ENCODE measurements at places on chromosomes 12 and 14.

GRCh38 chr14:57205938-57206337 lies 62.8 kb downstream of the EXOC5 start:
- no peak for DNase-seq

GRCh38 chr14:71327691-71328090 lies 420.4 kb downstream of the PCNX1 start:
- DNase-seq = no peak

- no peak for DNase-seq
Measured at GRCh38 chr12:131728720-131729119, 17.8 kb downstream of the SFSWAP start.

DNA sequence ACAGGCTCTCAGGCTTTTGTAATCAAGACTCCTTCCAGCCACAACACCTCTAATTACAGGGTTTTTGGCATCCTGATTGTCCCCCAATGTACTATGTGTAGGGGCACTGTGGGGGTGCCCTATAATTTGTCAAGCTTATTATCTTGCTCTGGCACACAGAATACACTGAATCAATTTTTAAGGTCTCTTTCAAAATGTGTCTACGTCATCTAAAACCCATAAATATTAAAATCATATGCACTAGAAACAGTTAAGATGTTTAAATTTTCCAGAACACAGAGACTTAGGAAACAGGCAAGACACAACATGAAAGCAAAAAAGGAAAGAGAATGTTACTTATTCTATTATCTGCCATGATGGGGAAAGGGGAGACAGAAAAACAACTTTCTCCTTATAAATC lies 665.7 kb downstream of the NRXN3 start:
- DNase-seq = no peak

GRCh38 chr14:29717901-29718300 lies 209.7 kb downstream of the PRKD1 start:
- DNase-seq = no peak

DNA sequence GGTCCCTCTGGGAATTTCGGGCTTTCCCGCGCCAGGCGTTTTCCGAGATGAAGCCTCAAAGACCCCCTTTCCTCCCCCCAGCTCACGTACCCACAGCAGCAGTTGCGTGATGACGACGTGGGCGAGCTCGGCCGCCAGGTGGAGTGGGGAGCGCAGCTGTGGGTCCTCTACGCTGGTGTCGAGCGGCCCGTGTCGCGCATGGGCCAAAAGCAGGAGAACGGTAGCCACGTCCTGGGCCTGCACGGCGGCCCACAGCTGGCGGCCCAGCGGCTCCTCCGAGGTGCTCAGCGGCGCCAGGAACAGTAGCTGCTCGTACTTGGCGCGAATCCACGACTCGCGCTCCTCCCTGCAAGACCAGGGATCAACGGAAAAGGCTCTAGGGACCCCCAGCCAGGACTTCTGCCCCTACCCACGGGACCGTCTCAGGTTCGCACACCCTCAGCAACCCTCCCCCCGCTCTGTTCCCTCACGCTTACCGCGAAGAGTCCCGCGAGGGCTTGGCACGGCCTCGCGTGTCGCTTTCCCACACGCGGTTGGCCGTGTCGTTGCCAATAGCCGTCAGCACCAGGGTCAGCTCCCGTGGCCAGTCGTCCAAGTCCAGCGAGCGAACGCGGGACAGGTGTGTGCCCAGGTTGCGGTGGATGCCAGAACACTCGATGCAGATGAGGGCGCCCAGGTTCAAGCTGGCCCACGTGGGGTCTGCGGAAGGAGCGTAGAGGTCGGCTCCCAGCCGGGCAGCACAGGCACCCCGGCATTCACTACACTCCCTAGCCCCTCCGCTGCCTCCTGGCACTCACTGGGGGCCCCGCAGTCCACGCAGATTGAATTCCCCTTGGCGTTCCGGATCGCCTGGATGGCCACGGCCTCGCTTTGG lies 11.4 kb downstream of the AGAP2 start:
- no peak for DNase-seq

DNA sequence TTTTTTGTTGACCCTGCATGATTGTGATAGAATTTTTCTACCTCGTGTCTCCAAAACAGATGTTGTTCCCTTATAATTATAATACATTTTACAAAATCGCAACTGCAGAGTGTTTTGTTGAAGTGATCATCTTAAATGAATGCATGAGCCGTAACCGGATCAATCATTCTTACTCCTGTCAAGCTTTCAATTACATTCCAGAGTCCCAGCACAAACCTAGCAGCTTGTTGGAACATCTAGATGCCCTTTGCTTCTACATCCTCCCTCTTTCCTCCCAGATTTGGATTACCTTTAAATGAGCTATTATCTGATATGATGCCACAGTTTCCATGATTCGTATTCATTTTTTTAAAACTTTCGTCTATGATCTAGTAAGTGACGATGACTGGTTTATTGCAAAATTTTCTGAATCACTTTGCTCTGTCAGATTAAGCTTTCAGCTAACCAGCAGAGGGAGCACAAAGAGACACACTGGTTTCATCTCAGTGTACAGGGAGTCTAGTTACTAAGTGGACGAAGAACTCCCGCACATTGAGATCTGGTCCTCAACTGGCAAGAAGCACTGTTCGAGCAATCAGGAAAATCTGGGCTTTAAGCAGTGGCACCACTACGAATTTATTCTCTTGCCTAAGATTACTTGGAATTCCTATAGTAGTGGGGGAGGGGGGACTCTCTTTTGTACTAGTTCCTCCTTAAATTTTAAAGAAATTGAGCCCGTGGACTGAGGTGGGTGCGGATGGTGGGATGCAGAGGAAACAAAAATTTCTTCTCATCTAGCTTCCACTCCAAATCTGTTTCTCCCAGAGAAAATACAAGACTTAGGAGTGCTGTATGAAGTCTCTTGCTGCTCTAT lies 40.9 kb downstream of the TSHR start:
- peak; percentile 41 for DNase-seq

DNA sequence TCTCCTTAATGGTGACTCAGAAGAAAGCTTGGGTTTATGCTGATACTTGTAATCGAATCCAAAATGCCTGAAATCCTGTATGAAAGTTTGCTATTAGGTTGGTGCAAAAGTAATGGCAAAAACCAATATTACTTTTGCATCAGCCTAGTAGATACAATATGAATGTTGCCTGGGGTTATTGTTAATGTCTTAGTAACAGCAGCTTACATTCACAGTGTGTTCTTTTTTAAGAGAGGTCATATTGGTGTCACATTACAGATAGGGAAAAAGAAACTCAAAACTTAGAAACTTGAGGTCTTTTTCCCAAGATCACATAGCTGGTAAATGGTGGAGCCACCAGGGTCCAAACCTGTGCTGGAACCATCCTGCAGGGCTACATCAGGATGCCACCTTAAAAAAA lies 25.2 kb downstream of the SRGAP1 start:
- no peak for DNase-seq

DNA sequence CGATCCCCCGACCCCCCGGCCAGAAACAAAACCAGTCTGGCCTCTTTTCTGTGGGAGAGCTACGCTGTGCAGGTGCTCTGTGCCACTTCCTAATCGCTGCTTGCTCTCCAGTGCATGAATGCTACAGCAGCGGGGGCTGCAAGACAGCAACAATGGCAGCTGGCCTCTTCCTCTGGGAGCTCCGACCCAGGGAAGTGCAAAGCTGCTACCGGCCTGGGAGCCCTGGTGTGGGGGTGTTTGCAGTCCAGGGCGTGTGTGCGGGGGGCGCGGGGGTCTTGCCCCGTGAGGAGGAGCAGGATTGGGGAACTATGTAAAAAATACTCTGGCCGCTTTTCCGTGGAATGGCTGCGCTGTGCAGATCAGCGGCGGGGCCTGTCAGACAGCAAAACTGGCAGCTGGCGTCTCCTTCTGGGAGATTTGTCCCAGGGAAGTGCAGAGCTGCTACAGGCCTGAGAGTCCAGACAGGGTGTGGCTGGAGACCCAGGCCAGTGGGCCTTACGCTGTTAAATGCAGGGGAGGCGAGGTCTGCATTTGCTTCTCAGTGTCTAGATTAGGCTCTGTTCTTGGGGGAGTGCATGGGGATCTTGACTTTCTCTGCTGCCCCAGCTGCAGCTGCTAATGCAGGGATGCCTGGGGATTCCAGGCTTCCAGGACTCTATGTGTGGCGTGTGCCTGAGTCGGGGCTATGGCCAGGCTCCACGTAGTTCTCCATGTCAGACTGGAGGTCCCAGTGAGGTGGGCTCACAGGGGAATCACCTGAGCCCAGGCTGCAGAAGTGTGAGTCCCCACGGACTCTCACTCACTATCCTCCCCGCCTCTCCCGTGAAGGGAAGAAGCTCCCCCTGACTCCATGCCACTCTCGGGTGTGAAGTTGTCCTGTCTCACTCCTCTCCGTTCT lies 344.5 kb downstream of the AEBP2 start:
- no peak for DNase-seq

GRCh38 chr12:39605501-39605900 lies 14.1 kb downstream of the ABCD2 start:
- no peak for DNase-seq

DNA sequence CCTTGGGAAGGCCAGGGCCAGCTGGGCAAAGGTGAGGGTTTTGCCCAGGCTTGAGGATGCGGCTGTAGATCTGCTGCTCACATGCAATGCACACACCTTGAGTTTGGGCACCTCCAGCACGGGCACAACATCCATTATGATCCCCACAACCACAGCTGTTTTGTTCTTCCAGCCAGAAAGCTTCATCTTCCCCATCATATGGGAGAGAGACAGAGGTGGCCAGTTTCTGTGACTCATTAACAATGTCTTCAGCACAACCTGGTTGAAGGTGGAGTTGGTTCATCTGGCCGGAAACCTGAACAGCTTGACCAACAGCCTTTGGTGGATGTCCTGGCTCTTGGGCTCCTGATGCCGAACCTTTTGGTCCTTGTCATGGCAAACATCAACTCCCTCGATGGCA lies 163.7 kb upstream of the CCND2 start:
- DNase-seq = no peak

- DNase-seq = no peak
Measured at GRCh38 chr12:14400599-14400998, 35.1 kb downstream of the ATF7IP start.

GRCh38 chr12:128570191-128571065 lies 253.3 kb downstream of the SLC15A4 start:
- no peak for DNase-seq

DNA sequence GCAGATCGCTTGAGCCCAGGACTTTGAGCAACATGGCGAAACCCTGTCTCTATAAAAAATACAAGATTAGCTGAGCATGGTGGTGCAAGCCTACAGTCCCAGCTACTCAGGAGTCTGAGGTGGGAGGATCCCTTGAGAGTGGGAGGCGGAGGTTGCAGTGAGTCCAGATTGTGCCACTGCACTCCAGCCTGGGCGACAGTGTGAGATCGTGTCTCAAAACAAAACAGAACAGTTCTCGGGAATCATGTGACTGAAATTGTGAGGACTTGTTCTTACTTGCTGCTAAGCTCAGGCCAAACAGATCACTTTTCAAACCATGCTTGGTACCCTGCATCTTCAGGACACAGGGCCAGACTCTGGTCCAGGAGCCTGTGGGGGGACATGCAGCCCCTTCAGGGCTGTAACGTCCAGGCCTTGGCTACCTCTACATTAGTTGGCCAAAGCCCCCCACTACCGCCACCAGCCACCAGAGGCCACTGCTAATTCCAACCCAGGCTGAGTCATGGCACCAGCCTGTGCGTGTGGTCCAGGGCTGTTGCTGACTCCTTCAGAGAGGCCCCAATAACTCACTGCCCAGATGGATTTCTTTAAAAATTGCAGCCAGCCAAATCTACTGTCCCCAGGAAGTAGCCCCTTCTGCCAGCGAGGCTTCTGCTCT lies 33.4 kb upstream of the SYNDIG1L start:
- DNase-seq = no peak

DNA sequence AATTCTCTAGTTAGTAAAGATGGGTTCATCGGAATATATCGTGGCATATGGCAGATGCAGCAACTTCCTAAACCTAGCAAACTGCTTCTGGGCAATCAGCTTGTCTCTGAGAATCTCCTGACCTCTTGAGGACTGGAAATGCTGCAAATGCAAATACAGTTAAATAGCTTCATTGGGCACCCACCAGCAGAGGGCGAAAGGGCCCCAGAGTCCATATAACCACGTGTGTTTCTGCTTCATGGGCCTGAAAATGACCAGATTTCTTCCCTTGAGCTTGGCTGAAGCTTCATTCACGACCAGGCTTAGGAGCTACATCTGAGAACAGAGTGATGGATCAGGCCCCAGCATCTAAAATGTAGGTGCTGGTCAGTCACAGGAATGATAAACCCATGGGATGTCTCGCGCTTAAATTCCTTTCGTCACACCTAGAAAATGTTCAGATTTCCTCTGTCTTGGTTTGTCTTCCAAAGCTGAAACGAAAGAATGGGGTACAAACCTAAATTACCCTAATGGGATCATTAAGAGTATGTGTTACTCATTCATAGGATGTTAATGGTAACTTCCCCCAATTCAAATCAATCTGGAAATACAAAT lies 1482.5 kb upstream of the TMEM132C start:
- no peak for DNase-seq

GRCh38 chr12:111352296-111352993 lies 16.4 kb downstream of the PHETA1 start:
- no peak for DNase-seq

- DNase-seq = no peak
Measured at GRCh38 chr14:75563931-75564330, 14.5 kb upstream of the FLVCR2 start.

GRCh38 chr12:31387466-31387865 lies 61.5 kb upstream of the SINHCAF start:
- no peak for DNase-seq

DNA sequence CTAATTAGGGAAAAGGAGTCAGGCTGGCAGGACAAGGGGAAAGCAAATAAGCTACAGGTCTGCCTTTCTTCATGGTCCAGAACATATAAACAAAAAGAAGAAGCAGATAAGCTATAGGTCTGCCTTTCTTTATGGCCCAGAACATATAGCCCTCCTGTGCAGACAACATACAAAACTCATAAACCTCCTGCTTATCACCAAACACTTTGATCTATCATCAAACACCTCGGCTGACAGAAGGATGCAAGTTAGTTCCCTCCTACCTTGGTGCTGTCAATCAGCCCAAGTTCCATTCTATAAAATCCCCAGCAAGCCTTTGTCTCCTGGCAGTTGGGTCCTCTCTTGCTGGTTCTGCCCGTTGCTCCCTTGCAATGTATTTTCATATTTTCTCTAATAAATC lies 23.2 kb downstream of the AMN1 start:
- DNase-seq = no peak

DNA sequence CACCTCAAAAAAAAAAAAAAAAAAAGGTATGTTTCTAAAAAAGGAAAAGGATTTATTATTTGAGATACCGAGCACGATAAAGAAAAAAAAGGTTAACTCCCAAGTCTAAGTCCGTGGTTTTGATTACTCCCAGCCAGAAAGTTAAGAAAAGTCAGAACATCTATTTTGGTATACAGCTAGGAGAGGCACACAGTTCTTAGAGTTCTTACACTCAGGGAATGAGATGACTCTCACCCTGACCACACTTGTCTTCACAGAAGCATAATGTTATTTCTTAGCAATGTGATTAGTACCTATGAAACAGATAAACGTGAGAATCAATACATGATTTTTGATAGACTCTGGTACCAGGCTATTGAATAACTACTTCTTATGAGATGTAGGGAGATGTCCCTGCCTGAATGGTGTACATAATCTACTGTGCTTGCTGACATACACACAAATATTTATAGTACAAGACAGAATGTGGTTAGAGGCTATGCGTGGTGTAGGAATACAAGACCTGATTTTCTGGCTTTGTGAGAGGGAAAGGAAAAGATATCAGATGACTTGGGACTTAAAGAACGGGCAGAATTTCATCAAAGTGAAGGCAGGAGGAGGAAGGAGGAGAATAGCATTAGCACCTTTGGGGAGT lies 31.6 kb downstream of the LIMA1 start:
- no peak for DNase-seq

Measured in DMS 273 treated with DMSO at 0.1 percent for 48 hours (cell line).